ENCODE measurements at places on chromosomes 2 and 18. TPM values are rescaled to one million over a fixed set of nuclear protein-coding genes. Genes with fewer than 3 reads are reported as not detected.
A peak's percentile ranks its signal among the peaks of the same experiment; 100 is the strongest.

Gene ABCB11
- total RNA-seq: not detected

Gene KLHL41
- total RNA-seq: 0.63 TPM

Gene IL36G
- not detected for total RNA-seq

Gene ZNF892
- 7.2 TPM for total RNA-seq

Gene UGT1A10
- total RNA-seq: not detected

Gene LONRF2
- total RNA-seq: 3.8 TPM

DNA sequence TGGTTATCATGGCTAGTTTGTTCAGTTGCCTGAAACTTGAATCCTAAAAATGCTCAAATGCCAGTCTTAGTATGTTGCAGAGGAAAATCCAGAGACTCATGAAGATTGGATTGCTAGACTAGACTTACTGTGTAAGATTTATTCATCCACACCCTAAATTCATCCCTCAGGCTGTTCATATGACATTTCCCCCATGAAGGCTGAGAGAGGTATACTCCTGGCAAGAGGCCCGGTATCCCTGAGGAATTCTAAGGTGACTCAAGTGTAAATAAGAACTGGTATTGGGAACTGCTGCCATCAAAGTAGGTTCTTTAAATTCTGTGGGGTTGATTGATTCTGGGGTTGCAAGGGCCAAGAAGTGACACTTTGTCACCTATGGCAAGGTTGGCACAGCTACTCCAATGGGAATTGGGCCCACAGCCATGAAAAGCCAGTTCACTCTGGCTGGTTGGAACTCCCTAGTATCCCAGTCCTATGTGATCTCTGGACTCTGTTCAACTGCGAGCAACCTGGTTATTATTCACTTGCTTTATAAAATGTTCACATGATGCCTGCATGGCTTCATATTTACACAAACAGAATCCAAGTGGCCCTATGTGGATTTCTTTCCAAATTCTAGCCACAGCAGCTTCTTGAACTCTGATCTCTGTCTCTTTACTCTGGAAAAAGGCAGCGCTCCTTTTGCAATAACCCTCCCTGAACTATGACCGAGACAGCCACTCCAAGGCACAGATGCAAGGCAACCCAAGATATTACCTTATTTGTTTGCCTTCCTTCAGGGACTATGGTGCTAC, 429.1 kb downstream of the CBLN2 start:
- no peaks in the 10 kb centered on the region for H3K36me3 ChIP-seq
- H3K27ac ChIP-seq: no peak overlapping the region
- no peaks in the 10 kb centered on the region for H3K27me3 ChIP-seq
- DNase-seq: no peak

- no peak overlapping the region for H3K4me3 ChIP-seq
- no peak overlapping the region for H3K27ac ChIP-seq
- H3K4me1 ChIP-seq: no peaks in the 10 kb centered on the region
- DNase-seq: no peak
- no peaks in the 10 kb centered on the region for H3K27me3 ChIP-seq
- H3K36me3 ChIP-seq: no peaks in the 10 kb centered on the region
Measured at GRCh38 chr2:193542762-193543161, 1348.0 kb upstream of the TMEFF2 start.

DNA sequence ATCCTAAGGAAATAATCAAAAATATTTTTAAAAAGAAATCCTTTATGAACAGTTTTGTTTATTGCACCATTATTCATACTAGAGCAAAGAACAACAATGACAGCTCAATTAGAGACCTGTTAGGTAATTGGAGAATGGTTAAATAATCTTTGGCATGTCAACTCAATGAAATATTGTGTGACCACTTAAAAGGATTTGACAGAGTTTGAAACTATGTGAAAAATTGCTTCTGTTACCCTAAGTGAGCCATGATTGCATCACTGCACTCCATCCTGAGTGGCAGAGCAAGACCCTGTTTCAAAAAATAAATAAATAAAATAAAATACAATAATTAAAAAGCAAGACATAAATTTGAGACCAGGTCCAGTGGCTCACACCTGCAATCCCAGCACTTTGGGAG, 66.1 kb upstream of the ATP8B1 start:
- no peaks in the 10 kb centered on the region for H3K36me3 ChIP-seq
- no peak overlapping the region for H3K4me3 ChIP-seq
- H3K27me3 ChIP-seq: no peaks in the 10 kb centered on the region
- DNase-seq: no peak
- H3K27ac ChIP-seq: no peak overlapping the region

- H3K36me3 ChIP-seq: no peaks in the 10 kb centered on the region
- no peak overlapping the region for H3K4me3 ChIP-seq
- H3K4me1 ChIP-seq: no peaks in the 10 kb centered on the region
- H3K27me3 ChIP-seq: no peaks in the 10 kb centered on the region
Measured at GRCh38 chr2:145119225-145119624, 599.3 kb upstream of the ZEB2 start.

GRCh38 chr2:198000417-198000816, 196.0 kb downstream of the PLCL1 start:
- H3K27me3 ChIP-seq: no peaks in the 10 kb centered on the region
- DNase-seq: no peak
- no peak overlapping the region for H3K4me3 ChIP-seq
- H3K4me1 ChIP-seq: no peaks in the 10 kb centered on the region
- H3K36me3 ChIP-seq: no peaks in the 10 kb centered on the region

GRCh38 chr18:58527952-58528287, 101.0 kb downstream of the ALPK2 start:
- no peak overlapping the region for H3K4me3 ChIP-seq
- H3K27me3 ChIP-seq: no peaks in the 10 kb centered on the region
- peak; percentile 25 for DNase-seq
- H3K27ac ChIP-seq: no peak overlapping the region
- H3K4me1 ChIP-seq: peaks cover 3% of the 10 kb centered on the region
- no peaks in the 10 kb centered on the region for H3K36me3 ChIP-seq

DNA sequence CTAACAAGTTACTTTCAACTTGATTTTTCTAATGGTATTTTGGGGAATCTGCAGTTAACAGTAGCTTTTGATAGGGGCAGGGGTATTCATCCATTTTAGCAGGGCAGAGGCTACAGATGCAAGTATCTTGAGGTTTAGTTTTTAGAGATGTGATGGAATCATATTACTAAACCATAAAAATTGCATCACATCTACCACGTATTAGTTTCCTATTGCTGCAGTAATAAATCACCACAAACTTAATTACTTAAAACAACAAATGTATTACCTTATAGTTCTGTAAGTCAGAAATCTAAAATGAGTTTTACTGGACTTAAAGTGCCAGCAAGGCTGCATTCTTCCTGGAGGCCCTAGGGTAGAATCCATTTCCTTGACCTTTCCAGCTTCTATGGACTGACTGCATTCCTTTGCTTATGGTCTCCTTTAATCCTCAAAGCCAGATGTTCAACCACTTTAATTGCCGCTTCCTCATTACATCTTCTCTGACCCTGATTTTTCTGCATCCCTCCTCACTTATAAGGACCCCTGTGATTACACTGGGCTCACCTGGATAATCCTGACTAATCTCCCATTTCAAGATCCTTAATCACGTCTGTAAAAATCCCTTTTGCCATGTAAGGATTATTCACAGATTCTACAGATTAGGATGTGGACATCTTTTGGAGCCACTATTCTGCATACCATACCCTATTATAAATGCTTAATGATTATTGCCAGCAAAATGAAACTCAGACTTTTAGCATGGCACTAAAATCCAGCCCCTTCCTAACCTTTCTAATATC, 21.9 kb upstream of the EXOC6B start:
- no peaks in the 10 kb centered on the region for H3K4me1 ChIP-seq
- DNase-seq: no peak
- no peak overlapping the region for H3K4me3 ChIP-seq
- H3K27ac ChIP-seq: no peak overlapping the region
- no peaks in the 10 kb centered on the region for H3K36me3 ChIP-seq

- H3K27me3 ChIP-seq: no peaks in the 10 kb centered on the region
- peaks cover 81% of the 10 kb centered on the region for H3K36me3 ChIP-seq
- no peak for DNase-seq
- H3K27ac ChIP-seq: no peak overlapping the region
- no peaks in the 10 kb centered on the region for H3K4me1 ChIP-seq
Measured at GRCh38 chr2:65018141-65018582, 29.0 kb downstream of the SLC1A4 start.

- no peaks in the 10 kb centered on the region for H3K36me3 ChIP-seq
- H3K4me1 ChIP-seq: no peaks in the 10 kb centered on the region
- H3K27ac ChIP-seq: no peak overlapping the region
- no peaks in the 10 kb centered on the region for H3K27me3 ChIP-seq
Measured at GRCh38 chr2:240369801-240370585, 65.5 kb upstream of the GPC1 start.

- no peaks in the 10 kb centered on the region for H3K27me3 ChIP-seq
- no peaks in the 10 kb centered on the region for H3K36me3 ChIP-seq
- no peak overlapping the region for H3K4me3 ChIP-seq
- no peak overlapping the region for H3K27ac ChIP-seq
- no peak for DNase-seq
Measured at GRCh38 chr2:241937297-241937696, 67.8 kb downstream of the RTP5 start.

All from A673 (cell line).